ENCODE measurements at places on chromosomes 12 and 14.

GRCh38 chr12:18283831-18284230 is 22.5 kb downstream of the PIK3C2G start:
- no peak for DNase-seq

DNA sequence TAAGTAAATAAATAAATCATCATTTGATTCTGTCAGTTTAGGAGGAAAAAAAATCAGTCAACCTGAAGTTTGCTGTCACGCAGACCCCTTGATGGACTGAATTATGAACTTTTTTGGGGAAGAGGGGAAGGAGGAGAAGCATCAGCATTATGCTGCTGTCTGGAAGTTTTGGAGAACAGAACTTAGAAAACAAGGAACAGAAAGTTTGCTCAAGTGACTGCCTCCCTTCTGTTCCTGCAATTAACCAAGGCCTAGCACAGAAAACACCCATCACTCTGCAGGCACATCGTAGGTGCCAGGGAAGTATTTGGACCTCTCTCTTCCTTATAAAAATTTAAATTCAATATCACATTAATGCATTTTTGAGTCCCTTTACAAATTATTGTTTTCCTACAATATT is 283.8 kb downstream of the VRK1 start:
- no peak for DNase-seq

GRCh38 chr12:20482491-20483054 is 114.2 kb downstream of the PDE3A start:
- no peak for DNase-seq

DNA sequence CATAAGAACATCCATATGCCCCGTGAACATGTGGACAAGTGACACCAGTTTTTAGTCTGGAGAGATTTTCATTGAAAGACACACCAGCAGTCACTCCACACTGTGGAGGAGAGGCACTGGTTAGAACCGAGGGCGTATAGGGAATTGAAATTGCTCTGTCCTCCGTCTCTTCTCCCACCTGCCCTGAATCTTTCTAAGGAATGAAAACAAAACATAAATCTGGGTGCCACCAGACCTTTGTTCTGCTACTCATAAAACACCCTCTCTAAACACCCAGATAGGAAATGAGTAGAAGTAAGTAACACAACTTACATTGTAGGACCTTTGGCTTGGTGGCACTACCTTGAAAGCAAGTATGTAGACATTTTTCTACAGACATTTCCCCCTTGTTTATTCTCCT is 37.1 kb upstream of the STON2 start:
- no peak for DNase-seq

DNA sequence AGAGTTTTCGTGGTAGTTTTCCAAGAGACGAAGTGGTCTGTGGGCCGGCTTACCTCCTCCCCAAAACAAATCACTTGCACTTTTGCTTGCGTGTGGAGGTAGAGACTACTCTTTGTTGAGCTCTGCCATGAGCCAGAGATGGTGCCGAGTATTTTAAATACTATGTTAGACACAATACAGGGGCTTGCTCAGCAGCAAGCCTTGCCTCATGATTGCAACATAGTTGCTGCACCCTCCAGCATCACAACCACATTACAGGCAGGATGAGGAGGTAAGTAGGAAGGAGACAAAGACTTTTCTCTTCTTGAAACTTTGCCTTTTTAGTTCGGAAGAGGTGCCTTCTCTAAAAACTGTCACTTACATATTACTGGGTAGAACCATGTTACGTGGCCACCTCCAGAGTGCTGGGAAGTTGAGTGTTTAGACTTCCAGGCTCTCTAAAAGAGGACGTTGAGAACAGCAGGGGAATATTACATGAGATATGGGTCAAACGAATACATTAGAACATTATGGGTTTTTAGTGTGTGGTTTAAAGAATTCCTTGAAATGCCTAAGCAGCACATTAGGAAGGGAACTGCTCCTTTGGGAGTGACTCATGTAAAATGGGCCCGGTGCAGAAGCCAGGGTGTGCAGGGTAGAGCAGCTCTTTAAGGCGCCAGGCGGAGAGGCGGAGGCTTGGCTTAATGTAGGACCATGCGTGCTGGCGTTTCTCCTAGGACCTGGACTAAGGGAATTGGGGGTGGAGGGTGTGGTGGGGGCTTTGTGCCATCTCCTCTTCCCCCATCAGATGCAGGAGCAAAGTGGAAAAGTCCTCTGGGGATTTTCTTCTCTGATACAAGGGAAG is 110.6 kb upstream of the PRMT8 start:
- DNase-seq = no peak

GRCh38 chr12:25417071-25417470 is 136.0 kb downstream of the LMNTD1 start:
- no peak for DNase-seq

- no peak for DNase-seq
Measured at GRCh38 chr14:98288825-98289224, 983.2 kb downstream of the BCL11B start.

DNA sequence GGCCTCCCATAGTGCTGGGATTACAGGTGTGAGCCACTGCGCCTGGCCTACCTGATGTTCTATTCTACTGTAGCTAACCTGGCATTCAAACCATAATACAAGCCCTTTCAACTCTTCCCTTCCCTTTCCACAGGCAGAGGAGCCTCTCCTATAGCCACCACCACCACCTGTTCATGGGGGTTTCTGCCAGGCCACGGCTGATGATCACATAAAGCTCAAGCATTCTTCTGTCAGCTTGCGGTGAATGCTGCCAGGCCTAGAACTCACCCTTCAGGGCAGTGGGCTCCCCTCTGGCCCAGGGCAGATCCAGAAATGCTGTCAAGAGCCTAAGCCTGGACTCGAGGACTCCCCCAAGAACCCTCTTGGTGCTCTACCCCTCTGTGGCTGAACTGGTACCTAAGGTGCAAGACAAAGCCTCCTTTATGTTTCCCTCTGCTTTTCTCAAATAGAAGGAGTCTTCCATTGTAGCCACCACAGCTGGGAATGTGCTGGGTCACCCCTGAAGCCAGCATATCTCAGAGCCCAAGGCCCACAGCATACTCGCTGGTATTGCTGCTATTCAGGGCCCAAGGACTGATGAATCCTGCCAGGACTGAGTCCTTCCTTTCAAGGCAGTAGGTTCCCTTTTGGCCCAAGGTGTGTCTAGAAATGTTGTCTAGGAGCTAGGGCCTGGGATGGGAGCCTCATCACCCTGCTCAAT is 3.4 kb upstream of the DLGAP5 start:
- no peak for DNase-seq

GRCh38 chr12:8876887-8877286 is 37.4 kb upstream of the PHC1 start:
- DNase-seq = no peak

- DNase-seq = no peak
Measured at GRCh38 chr12:116130431-116130830, 147.1 kb downstream of the MED13L start.

DNA sequence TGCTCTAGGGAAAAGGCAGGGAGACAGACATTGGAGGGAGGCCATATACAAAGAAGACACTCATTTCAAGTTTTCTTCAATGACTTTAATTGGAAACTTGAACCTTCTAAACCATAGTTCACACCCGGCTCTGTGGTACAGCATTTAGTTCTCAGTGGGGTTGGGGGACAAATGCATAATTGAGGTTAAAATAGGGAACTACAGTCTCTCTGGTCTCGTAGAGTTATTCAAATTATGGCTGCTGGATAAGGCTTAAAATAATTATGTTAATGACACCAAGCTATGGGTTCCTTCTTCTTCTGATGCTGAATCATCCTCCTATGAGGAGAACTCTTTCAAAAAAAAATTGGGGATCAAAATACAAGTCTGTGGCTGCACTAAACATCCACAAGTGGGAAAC is 3.8 kb upstream of the RPAP3 start:
- DNase-seq = no peak

DNA sequence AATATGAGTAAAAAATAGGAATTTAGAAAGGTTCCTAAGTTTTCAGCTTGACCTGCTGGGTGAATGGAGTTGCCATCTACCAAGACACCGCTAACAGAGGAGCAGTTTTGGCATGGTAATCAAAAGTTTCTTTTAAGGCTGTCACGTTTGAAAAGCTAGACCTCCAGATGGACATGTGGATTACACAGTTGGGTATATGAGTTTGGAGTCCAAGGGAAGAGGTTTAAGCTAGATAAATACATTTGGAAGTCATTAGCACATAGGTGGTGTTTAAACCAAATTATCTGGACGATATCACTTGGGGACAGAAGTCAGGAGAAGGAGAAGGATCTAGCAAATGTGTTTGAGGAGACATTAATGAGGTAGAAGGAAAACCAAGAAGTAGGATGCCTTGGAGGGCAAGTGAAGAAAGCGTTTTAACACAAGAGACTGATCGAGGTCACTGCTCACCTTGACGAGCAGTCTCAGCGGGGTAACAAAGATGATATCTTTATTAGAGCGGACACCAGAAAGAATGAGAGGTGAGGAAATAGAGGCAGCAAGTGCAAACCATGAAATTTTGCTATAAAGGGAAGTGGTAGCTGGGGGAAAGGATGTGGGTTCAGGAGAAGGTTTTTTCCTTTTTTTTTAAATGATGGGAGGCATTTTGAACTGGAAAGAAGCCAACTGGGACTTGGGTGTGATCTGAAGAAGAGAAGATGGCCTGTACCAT is 17.6 kb downstream of the PNP start:
- DNase-seq = no peak

GRCh38 chr12:19576506-19577280 is 137.4 kb downstream of the AEBP2 start:
- DNase-seq = no peak

GRCh38 chr12:80802652-80803400 is 86.1 kb downstream of the MYF5 start:
- no peak for DNase-seq

DNA sequence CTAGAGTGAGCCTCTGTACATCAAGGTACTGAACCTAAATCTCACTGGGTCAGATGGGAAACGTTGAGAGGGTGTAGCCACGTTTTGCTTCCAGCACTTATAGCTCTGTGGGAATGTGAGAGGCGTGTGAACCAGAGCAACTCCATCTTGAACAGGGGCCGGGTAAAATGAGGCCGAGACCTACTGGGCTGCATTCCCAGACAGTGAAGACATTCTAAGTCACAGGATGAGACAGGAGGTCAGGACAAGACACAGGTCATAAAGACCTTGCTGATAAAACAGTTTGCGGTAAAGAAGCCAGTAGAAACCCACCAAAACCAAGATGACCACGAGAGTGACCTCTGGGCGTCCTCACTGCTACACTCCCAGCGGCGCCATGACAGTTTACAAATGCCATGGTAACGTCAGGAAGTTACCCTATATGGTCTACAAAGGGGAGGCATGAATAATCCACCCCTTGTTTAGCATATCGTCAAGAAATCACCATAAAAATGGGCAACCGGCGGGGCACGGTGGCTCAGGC is 63.4 kb upstream of the NCOR2 start:
- DNase-seq = no peak

GRCh38 chr12:111635524-111635923 is 36.4 kb upstream of the ATXN2 start:
- no peak for DNase-seq

- DNase-seq = no peak
Measured at GRCh38 chr14:102806447-102806846, 29.2 kb downstream of the TRAF3 start.

DNA sequence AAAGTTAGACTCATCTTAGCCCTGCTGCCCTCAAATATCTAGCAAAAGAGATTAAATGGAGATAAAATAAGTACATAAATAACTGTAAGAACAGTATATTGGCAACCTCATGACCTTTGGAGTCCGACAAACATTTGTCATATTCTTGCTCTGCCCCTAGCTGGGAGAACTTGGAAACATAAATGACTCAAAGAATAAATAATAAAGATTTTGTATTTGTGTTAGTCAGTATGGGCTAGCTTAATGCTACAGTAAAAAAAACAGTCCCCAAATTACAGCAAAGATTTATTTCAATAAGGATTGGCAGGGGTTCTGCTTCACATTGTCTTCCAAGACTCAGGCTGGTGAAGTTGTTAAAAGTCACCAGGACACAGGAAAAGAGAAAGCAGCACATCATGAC is 220.7 kb downstream of the EGLN3 start:
- DNase-seq = no peak

DNA sequence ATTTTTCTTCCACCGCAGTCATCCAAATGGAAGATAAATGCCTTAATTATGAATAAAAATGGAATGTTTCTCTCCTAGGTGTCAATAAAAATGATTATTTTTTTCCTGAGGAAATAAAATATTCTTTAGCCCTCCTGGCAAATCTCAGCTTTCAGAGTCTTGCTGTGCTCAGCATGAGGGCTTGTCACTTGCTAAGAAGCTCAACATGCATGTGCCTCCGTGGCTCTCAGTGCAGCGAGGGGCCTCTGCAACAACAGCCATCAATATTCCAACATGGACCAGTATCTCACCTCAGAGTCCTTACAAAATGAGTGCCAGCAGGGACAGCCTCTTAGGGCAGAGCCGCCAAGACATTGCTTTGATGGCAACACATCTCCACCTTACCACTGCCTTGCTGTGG is 159.5 kb upstream of the TMPO start:
- no peak for DNase-seq

DNA sequence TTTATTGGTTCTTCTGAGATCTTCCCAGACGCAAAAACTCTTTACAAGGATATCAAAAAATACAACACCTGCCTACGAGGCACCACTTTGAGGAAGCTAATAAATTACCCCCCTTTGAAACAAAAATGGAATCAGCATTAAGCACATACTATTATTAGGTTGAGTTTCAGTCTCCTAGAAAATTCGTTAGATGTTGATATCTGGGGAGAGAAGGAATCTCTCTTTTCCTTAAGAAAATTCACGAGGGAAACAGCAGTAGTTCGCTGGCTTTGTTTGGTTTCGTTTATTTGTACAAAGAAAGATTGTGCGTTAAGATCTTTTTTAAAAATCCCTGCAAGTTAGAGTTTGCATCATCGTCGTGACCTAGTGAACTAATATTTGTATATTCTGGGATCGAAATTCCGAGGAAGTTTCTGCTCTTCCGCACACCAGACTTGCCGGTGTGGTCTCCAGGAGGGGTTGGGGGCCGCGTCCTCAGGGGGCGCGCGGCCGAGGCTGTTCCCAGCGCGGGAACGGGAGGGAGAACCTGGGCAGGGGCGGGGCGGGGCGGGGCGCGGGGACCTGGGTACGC is 12.1 kb downstream of the NKX2-1 start:
- no peak for DNase-seq

DNA sequence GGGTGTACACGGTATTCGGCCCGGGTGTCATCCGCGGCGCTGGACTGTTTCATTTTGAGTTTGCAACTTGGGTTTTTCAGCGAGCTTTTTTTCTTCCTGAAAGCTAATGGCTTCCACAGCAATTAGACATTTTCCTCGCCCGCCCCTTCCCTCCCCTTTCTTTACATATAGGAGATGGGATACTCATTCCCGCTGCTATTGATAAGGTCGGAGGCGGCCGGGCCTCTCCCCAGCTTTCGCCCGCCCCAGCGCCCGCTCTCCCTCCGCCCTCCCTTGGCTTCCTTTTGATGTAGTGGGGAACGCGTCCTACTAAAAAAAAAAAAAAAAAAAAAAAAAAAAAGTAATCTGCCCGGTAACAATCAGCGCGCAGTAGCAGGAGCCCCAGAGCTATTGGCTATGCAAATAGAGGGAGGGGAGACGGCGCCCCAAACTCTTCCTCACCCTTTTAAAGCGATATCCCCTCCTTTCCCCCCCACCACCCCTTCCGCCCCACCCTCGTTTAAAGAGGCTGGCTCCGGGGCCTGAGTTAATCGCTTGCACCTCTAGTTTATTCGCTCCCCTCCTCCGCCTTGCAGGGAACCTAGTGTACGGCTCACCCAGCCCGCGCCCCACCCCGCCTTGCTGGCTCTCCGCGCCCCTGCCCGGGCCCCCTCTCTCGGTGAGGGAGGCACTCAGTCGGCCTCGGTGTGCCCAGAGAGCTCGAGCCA is 1.7 kb upstream of the CCND2 start:
- DNase-seq = peak; percentile 75
